ENCODE measurements at places on chromosomes 5 and 9.

GRCh38 chr9:28758341-28758740 lies 1185.1 kb upstream of the C9orf72 start:
- DNase-seq = no peak

- no peak for DNase-seq
Observed at GRCh38 chr5:14599476-14600127, 18.0 kb downstream of the OTULINL start.

- DNase-seq = no peak
Observed at GRCh38 chr5:169413416-169413815, 112.5 kb upstream of the SLIT3 start.

GRCh38 chr9:134575901-134576176 lies 65.8 kb upstream of the COL5A1 start:
- no peak for DNase-seq

GRCh38 chr5:171312129-171312974 lies 3.3 kb downstream of the TLX3 start:
- no peak for DNase-seq

GRCh38 chr5:59193616-59194319 lies 610.9 kb downstream of the RAB3C start:
- DNase-seq = no peak

GRCh38 chr9:112848316-112849151 lies 42.1 kb downstream of the SLC46A2 start:
- no peak for DNase-seq

DNA sequence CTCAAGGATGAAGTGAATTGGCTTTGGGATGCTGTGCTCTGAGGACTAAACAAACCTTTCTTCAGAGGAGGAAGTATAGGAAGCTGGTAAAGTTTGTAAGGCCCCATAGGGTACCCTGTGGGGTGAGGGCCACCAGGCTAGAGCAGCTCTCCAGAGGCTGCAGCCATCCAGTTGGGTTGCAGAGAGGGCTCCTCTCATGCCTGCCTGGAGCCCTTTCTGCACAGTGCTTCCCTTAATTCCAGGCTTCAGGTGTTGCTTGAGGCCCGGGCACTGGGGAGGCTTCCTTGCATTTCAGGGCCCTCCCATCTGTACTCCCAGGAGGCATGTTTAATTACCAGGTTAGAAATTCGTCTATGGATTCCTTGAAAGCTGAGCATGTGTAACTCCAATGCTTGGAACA lies 95.3 kb upstream of the FSTL4 start:
- DNase-seq = no peak

GRCh38 chr5:131022811-131023497 lies 142.1 kb downstream of the HINT1 start:
- no peak for DNase-seq

DNA sequence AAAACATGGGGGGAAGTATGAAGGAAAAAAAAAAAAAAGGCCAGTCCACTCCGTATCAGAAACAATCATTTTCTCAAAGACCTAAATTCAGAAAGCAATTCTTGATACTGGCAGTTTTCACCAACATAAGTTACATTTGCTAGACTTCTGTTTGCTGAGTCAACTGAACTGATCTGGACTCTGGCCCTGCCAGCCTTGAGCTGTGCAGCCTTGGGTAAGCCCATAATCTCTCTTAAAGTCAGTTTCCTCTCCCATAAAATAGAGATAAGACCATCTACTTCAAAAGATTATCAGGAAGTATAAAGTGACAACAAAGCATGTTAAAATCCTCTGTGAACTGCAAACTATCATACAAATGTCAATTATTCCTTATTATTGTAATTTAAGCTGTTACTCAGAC lies 106.8 kb downstream of the MAPKAP1 start:
- DNase-seq = no peak

- DNase-seq = no peak
Observed at GRCh38 chr5:29794141-29794787, 1399.2 kb upstream of the CDH6 start.

DNA sequence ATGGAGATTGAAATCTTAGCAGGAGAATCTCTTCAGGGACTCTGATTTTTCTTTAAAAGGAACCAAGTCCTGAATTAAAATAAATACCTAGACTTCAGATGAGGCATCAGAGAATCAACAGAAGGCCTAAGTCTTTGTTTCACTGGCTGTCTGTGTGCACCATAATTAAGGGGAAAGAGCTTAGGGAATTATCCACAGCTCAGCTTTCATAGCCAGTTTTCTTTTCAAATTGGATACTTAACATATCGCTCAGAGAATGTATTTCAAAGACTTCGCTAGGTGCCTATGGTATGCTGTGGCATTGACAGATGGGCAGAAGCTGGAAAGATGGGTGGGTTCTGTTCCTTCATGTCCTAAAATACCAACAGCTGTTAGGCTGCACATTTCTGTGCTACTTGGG lies 325.8 kb downstream of the TMEM38B start:
- DNase-seq = no peak

- no peak for DNase-seq
Observed at GRCh38 chr9:32550150-32550561, 2.0 kb upstream of the SMIM27 start.

DNA sequence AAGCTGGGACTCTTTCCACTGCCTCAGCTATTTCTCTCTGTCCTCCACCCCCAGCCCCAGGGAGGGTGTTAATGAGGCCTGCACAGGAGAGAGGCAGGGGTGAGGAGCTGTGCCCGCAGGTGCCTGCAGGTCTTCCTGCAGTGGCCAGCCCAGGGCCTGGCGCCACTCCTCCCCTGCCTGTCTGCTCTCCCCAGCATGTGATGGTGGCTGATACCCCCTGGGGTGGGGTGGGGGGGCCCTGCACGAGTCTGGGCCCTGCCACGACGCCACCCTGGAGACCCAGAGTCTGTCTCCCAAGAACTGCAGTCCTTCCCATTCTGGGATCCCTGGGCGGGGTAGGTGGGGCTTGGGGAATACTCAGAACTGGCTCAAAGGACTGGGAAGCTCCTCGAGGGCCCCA lies 166.4 kb upstream of the SMIM23 start:
- DNase-seq = no peak

DNA sequence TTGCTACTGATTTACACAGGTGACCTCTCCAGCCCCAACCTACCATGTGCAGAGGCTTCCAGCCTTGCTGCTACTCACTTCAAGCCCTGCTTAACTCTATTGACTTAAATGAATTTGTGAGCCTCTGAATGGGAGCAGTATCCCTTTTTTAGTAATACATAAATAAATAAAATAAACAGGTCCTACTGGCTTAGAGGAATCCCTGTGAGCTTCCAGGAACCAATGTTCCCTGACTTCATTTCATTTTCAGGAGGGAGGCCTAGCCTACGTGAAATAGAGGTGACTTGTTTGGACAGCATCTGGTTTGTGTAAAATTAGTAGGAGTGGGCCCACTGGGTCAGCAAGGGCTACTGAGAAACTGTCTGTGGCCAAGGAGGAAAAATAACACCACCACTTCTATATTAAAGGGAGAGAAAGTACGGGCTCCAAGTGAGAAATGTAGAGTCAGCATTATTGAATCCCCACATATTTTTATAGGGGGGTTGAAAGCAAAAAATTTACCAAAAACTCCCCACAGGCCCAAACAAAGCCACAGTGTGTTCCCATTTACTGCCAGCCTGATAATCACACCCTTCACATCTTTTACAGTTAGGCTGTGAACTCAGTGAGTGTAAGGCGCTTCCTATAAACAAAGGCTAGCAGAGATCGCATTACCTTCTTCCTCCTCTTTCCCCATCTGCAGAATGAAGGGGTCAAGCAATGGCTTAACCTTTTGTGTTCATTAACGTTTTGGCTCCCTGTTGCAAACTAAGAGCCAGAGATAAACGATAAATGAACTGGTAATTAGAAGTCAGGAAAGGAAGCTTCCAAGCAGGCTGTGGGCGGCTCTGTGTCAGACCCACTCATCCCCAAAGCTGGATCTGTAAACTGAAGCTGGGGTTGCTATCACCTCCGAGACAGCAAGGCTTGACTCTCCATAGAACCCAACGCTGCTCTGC lies 138.8 kb upstream of the LIFR start:
- no peak for DNase-seq

GRCh38 chr5:104599726-104600125 lies 1037.1 kb upstream of the NUDT12 start:
- no peak for DNase-seq

- DNase-seq = no peak
Observed at GRCh38 chr5:135631391-135631790, 52.6 kb upstream of the CXCL14 start.

DNA sequence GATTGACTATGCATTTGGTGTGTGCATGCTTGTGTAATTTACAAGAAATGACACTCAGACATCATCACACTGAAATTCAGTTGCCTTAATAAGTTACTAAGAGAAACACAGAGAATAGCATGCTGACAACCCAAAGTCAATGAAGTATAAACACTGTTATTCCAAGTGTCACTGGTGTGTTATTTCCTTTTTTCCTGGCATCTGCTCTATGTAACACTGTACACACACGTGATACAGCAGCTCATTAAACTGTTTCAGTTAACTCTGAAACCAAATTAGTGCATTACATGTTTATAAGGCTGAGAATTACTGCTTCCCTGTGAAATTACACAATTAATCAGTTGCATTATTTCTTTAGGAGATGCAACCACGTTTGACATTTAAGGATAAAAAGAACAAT lies 252.7 kb downstream of the EFNA5 start:
- DNase-seq = no peak

- no peak for DNase-seq
Observed at GRCh38 chr9:38649731-38650363, 29.5 kb upstream of the ANKRD18A start.

GRCh38 chr5:116842514-116842961 lies 267.9 kb upstream of the SEMA6A start:
- DNase-seq = no peak

DNA sequence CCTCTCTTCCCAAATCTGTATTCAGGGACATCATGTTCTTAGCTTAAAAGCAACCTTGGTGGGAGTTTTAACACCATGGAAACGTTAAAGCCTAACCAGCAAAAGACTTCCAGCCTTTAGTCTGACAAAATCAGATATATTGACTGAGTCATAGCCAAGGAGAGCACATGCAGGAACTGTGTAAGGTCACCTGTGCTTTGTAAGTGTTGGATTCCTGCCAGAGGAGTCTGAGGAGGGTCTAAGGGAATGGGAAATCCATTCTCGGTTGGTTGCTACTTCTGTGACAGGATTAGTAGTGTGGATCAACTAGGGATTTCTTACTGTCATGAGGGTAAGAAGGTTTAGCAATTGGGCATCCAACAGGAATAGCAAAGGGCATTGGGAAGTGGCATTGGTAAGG lies 142.0 kb upstream of the CHD1 start:
- DNase-seq = no peak

GRCh38 chr9:127980060-127980705 lies 606 bp downstream of the EEIG1 start:
- no peak for DNase-seq

DNA sequence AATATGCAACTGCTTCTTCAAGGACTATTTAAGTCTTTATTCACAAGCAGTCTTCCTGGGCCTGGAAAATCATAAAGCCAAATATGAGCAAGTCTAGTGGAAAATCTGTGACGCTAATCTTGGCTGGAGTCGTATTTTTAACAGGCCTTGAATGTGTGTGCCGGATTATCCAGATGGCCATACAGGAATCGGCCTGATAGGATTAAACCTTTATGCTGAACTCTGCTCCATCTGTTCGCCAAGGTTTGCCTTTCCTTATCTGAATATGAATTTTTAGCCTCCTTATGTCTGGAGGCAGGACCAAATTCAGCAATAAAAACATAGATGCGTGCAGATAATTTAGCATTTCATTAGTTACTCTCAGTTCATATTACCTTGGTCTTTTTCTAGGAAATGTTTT lies 294.5 kb downstream of the EBF1 start:
- DNase-seq = no peak

GRCh38 chr5:10578869-10579268 lies 15.0 kb downstream of the ANKRD33B start:
- no peak for DNase-seq

DNA sequence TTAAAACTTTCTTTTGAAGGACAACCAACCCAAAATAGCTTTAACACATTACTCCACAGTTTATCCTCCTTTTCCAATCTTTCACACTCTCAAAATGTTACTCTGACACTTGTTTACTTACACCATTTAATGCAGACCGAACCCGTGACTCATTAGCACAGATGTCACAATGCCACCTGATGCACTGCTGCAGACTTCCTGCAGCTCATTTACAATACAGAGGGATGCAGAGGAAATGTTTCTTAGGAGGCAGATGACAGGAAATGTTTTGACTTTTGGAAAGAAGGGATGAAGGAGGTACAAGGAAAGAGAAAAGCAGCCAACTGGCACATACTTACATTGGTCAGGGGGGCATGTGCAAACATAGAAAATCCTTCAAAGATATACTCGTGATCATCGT lies 39.0 kb downstream of the DROSHA start:
- DNase-seq = no peak

GRCh38 chr9:84642553-84643141 lies 26.9 kb upstream of the NTRK2 start:
- DNase-seq = no peak

DNA sequence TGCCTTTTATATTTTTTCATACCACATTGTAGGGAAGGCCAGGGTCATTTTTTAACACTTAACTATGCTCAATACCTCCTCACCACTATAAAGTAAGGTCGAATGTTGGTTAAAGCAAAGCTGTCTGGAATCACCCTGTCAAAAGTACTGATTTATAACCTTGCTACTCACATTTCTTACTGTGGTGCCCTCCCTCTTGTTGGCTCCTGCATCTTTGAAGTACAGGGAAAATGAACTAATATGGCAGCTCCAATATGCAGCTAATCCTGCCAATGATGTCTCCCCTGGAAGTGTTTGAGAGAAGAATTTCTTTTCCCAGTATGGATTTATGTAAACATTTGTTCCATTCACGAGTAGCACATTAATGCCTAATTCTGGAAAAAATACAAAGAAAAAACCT lies 108.4 kb upstream of the RPS23 start:
- DNase-seq = no peak

DNA sequence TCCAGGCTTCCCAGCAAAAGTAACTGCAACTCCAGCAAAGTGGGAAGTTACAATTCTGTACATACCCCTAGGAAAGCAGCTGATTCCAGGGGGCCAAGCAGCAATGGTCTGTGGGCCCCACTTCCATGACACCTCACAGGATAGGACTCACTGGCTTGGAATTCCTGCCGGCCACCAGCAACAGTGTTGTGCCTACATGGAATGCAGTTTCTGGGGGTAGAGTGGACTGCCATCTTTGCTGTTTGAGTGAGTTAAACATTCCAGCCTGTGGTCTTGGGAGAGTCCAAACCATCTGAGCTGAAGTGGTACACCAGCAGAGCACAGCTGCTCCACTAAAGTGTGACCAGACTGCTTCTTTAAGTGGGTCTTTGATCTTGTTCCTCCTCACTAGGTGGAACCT lies 13.4 kb upstream of the FBN2 start:
- no peak for DNase-seq

DNA sequence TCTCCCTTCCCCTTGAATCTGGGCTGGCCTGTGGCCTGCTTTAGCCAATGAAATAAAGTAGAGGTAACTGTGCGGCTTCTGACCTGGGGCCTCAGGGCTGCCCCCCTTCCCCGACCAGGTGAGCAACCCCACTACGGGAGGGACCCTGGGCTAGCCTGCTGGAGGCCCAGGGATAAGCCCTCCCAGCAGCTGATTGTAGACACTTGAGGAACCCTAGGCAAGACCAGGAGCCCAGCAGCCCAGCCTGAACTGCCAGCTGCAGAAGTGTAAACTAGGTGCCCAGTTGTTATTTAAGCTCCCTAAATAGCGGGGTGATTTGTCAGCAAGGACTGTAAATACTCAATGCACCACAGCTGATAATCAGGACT lies 41.3 kb downstream of the RAPGEF1 start:
- no peak for DNase-seq

GRCh38 chr9:121348221-121348620 lies 21.8 kb downstream of the STOM start:
- no peak for DNase-seq
